ENCODE measurements at places on chromosomes 4 and X.

- DNase-seq, result no peak
These were observed 48.5 kb downstream of the SMAD1 start for GRCh38 chr4:145530189-145530588.

- DNase-seq, result no peak
These were observed 26.1 kb downstream of the RBM46 start for GRCh38 chr4:154807042-154807630.

DNA sequence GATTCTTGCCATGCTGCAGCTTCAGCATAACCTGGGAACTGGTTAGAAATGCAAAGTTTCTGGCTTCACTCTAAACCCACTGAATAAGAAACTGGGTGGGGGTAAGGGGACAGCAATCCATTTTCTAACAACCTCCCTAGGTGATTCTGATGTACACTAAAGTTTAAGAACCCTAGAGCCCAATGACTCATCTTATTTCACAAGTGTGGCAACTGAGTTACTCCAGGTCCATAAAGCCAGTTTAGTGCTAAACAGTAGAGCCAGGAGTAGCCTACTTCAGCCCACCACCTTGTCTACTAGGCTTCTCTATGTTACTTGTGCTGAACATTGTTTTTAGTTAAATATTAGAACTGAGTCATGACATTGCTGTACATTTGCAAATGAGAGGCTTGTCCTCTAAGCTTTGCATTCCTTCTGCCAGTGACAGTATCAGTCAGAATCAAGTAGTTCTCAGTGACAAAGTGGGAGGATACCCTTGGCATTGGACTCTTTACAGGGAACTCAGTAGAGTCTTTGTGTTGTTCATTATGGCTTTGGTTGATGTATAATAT is 518.0 kb downstream of the RPA4 start:
- no peak for DNase-seq

GRCh38 chrX:149829751-149830191 is 48.0 kb downstream of the MAGEA9 start:
- no peak for DNase-seq

All from stimulated activated CD4-positive, alpha-beta T cell treated with anti-CD3 and anti-CD28 coated beads, Interleukin-1b, Interleukin-23, amount 100 ng/mL, for 1 hour (primary cell).